ENCODE measurements at places on chromosomes 4 and X. TPM values are rescaled to one million over a fixed set of nuclear protein-coding genes. Genes with fewer than 3 reads are reported as not detected.
A peak's percentile ranks its signal among the peaks of the same experiment; 100 is the strongest.

Gene SLC9B2
- 15.0 TPM for total RNA-seq

DNA sequence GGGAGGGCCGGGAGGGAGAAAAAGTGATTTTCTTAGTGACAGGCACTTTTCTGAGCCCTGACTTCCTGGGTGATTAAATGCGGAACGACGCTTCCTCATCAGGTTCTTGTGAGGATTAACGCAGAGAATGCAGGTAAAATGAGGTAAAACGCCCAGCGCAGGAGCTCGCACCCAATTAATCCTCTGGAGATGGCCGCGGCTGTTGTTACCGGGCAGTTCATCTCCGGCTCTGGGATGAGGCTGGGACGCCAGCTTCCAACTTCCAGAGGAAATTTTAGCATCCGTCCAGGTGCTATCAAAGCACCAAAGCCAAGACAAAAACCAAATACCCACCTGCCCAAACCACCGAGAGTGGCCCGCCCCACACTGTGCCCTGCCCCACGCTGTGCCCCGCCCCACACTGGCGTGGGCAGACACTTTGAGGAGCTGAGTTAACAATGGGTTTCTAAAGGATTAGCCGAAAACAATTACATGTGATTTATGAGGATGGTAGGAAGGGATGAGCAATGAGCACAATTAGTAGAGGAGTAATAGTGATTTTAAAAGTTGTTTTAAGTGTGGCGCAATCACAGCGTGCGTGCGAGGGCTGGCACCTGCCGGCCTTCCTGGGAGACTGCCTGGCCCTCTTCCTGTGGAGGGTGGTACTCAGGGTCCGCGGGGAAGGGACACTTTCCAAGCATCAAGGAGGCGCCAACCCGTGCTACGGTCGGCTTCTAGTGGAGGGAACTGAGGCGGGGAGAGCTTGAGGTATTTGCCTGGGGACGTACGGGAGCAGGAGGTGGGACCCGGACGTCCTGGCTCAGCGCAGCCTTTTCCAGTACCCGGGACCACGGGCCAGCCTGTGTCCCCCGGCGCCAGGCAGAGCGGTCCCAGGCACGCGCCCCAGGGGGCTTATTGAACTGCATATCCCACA lies 41.6 kb upstream of the ADRA2C start:
- no peak for DNase-seq

DNA sequence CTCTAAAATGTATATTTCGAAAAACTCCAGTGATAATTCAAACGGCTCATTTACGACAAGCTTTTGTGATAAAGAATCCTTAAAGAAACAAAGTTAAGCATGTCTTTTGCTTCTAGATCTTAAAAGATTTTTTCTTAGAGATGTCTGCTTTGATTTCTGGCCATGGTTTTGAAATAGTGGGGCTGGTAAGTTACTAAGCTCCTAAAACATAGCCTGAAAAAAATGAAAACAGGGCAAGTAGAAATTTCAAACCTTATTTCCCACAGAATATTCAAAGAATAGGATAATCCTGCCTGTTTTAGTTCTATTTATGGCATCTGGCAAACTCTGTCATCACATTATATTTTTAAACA lies 318.3 kb downstream of the ARHGAP24 start:
- DNase-seq: no peak

GRCh38 chrX:100593581-100593980 lies 8.8 kb downstream of the TNMD start:
- no peak for DNase-seq

DNA sequence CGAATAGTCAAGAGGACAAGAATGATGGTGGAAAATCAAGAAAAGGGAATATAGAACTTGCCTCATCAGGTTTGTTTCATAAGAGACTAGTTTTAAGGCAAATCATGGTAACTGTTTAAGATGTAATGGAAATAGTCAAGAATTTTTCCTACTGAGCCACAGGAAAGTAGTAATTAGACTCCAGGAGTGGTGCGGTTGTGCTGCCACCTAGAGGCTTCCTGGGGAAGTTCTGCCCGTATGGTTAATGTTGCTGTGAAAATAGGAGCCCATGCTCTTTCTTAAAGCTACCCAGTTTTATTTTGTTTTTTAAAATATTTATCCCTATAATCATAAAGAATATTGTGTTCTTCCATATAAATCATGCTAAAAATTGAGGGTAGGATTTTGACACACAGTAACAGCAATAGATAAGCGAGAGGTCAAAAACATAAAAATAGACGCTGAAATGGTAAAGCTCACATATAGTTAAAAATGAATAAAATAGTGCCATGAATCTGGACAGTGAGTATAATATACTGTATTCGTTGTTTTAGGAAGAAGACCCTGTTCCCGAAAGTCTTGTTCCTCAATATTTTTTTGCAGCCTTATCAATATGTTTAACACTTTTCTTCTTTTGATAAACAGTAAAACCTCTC lies 87.0 kb downstream of the PHOX2B start:
- DNase-seq: peak; percentile 77

Gene TMEM47
- total RNA-seq: 7.4 TPM

DNA sequence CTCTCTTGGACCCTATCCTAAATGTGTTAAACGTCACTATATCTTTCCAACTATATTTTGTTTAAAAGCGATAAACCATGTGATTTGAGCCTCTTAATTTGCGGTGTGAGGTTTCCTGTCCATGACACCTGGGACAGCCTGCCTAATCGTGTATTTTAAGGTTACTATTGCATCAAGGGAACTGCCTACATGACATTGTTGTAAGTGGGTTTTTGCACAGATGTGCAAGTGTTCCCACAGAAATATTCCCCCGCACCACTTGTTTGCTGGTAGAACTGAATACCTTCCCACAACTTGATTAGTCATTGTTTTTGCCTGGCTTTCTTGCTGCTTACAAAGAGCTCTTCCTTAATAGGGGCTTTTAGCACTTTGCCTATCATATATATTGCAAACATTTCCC lies 5.1 kb upstream of the FAM184B start:
- DNase-seq: no peak

- no peak for DNase-seq
Measured at GRCh38 chrX:37716602-37717001, 31.0 kb downstream of the XK start.

GRCh38 chr4:61877266-61877665 lies 677.1 kb downstream of the ADGRL3 start:
- DNase-seq: no peak
